ENCODE measurements at places on chromosomes 1 and 21.

DNA sequence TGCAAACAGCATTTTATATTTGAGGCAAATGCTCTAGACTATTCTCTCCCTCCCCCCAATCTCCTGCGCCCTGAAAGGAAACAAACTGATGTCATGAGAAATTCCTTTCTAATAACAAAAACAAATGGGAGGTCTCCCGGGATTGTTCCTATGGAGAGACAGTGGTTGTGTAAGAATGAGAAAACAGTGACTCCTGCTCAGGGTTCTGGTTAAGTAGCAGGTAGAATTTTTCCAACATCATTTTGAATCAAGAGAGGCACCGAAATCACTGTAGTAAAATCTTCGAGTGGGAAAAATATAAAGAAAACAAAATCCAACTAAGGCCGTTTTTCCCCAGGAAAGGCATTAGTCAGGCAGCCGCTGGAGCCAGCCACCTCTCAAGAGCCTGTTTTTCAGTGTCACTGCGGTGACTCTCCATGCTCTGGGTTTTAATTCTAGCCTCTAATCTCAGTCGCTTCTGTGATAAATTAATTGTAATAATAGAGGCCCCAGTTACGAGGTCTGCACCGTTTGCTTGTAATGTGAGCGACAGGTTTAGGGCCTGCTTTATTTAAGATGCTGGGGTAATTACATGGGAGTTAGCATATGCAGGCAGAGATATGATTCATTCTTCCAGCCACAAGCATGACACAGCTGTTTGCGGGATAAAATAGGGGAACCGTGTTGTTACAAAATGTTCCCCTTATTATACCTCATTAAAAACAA is 80.3 kb downstream of the RNF220 start:
- peak; percentile 9 for DNase-seq

DNA sequence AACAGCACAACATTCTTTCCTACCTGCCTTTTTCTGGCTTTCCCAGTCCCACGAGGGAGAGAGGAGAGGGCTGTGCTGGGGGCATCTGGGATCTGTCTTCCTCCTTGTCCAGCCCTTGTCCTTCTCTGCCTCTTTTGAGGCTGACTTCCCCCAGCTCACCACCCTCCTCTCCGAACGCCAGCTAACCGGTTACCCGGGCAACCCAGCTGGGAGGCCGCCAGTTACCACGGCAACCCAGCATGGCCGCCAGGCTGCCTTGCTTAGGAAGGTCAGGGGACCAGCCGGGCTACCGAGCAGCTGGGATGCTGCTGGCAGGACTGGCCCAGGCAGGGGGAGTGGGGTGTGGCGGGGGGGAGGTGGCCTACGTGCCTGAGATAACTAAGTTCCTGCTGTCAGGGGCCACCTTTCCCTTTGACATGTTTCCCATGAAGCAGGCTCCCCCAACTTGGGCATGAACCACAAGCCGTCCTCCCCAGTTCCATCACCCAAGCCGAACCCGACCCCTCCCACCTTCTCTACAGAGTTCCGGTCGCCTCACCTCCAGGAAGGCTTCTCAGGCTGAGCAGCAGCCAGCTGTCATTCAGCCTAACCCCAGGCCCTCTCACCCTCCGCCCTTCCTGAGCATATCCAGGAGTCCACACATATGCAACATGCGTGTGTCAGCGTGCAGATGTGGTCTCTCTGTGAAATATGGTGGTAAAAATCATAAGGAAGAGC is 8.7 kb downstream of the PLEKHA6 start:
- peak; percentile 58 for DNase-seq

- DNase-seq = peak; percentile 83
These were observed 772 bp downstream of the UCK2 start for GRCh38 chr1:165828103-165828668.

- DNase-seq = no peak
These were observed 8.1 kb upstream of the COA7 start for GRCh38 chr1:52706136-52706670.

DNA sequence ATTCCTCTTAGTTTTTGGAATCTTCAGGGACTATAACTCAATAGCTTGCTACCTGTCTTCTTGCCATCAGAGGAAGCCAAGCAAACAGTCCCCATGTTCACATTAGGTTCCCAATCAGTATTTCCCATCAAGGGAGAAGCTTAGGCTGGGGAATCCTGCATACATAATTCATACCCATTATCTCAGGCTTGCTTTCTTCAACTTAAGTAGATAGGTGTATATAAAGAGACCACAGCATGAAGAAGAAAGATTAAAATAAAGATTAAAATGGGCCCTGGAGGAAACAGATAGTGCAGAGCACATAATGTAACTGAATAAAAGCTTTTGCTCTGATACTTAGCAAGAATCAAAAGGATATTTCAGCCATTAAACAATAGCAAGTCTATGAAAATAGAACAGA is 29.0 kb upstream of the KCNK1 start:
- DNase-seq = no peak

- DNase-seq = no peak
These were observed 41.7 kb upstream of the DISC1 start for GRCh38 chr1:231584921-231585320.

GRCh38 chr1:48246727-48247126 is 24.2 kb downstream of the SLC5A9 start:
- no peak for DNase-seq

DNA sequence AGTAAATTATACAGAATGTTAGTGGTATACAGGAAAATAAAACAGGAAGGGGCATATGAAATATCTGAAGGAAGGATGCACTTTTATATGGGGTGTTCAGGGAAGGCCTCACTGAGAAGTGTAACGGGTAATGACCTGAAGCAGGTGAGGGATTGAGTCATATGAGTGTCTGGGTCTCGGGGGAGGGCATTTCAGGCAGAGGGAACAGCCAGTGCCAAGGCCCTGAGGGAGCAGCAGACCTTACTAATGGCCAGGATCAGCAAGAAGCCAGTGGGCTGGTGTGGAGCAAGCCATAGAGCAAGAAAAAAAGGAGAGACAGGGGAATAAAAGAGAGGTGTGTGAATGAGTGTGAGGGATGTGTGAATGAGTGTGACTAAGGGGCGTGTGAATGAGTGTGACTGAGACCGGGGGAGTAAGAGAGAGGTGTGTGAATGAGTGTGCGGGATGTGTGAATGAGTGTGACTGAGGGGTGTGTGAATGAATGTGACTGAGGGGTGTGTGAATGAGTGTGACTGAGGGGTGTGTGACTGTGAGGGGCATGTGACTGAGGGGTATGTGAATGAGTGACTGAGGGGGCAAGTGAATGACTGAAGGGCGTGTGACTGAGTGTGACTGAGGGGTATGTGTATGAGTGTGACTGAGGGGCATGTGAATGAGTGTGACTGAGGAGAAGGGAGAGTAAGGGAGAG is 107.2 kb downstream of the GLIS1 start:
- DNase-seq = no peak

DNA sequence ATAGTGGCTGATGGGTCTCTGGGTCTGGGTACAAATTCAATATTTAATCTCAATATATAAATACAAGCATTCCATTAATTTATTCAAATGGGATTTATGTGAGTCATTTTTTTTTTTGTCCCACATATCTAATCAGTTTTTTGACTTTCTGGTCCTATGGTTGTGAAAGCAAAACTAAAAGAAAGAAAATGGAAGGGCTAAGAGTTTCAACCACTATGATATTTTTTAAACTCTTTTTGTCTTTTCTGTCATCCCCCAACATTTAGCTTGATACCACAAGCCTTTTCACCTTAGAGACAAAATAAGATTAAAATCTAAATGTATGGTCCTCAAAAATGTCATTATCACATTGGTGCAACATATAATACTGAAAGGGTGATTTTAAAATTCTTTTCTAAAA is 602.7 kb upstream of the CHRM3 start:
- DNase-seq = no peak

DNA sequence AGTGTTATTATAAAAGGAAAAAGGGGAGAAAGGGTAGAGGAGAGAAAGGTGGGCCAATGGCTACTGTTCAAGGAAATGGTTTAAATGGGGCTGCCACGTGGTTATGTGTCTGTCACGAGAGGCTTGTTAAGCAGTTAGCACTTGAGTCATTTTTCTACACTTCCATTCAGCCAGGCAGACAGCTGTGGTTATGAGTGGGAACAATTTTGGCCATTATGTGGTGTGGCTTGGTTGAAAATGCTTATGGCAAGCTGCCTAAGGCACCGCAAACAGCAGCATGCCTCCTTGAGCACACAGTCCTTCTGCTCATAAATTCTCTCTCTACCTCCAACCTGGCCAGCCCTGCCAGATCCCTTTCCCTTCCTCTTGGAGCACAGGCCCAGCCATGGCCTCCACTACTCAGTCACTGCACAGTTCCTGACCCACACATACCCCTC is 3.2 kb upstream of the SRM start:
- DNase-seq = no peak

All from SHP77 (cell line).